ENCODE measurements at places on chromosomes 4 and X.

- no peak for DNase-seq
Measured at GRCh38 chr4:7073526-7074390, 5.9 kb upstream of the GRPEL1 start.

DNA sequence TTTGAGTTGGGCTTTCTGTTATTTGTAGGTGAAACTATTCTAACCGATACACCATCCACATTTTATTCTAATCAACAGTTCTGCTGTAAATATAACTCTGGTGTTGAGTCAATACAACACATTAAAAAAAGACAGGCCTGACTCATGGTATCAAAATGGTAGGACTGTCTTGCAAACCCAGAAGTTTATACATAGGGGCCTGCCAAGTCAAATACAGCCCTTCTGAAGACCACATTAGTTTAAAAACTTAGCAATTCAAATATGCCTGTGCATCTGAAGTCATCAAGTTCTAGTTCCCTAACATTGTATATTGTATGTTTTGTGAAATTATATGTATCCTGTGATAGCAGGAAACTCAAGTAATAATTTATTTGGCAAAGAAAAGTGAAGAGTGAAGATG, 24.4 kb upstream of the PDE5A start:
- no peak for DNase-seq

GRCh38 chr4:7425591-7426468, 8.9 kb downstream of the PSAPL1 start:
- DNase-seq = no peak

GRCh38 chr4:35963974-35964515, 280.3 kb downstream of the ARAP2 start:
- DNase-seq = no peak

GRCh38 chr4:83082777-83083176, 31.8 kb downstream of the PLAC8 start:
- DNase-seq = no peak

DNA sequence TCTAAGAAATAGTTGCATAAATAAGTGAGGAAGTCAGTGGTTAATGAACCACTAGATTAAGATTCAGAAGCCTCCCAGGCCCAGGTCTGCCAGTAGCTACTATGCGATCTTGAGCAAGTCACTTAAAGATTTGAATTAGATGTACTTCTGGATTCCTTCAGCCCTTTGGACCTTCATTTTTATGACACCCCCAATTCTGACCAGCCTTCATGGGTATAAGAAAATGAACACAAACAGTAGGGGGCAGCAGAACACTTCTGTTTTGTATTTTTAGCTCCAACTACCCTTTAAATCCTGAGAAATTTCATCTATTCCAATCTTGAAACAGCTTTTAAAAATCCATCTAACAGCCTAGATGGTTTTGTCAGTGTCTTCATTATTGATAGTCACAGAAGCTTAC, 19.0 kb downstream of the TMEM47 start:
- no peak for DNase-seq

GRCh38 chrX:53279296-53280237, 1.8 kb downstream of the IQSEC2 start:
- DNase-seq = no peak

DNA sequence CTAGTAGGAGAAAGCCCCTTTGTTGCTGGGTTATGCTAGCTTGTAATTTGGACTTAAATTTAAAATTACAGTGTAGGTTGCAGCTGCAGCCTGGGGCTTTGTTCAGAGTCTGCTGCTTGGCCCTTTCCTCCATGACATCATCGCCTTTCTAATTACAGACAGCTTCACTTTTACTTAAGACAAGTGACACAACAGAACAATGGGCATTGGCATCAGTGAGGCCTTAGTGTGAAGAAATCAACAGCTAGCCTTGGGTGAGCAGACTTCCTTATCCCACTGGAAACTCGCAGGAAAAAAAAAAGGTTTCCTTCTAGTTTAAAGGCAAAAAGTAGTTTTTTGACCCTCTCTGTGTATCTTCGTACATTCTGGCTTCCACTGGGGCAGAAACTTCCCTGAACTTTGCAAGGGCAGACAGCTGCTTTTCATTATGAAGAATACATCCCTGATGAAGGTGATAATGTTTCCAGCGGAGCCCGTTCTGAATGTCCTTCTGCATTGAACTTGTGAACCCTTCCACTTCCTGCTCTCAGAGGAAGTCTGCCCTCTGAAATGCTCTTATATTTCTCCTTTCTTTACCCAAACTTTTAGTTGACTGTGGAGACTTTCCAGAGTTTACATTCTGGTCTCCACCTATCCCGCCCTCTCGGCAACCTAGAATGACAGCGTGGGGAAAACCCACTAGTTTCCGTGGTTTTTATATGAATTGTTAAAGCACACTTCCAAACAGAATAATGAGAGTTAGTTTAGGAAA, 123.2 kb upstream of the FAM9C start:
- no peak for DNase-seq

GRCh38 chr4:54657185-54657550, 589 bp upstream of the KIT start:
- no peak for DNase-seq

Measured in effector memory CD8-positive, alpha-beta T cell (primary cell).